ENCODE measurements at places on chromosomes 4 and X.
A peak's percentile ranks its signal among the peaks of the same experiment; 100 is the strongest.

DNA sequence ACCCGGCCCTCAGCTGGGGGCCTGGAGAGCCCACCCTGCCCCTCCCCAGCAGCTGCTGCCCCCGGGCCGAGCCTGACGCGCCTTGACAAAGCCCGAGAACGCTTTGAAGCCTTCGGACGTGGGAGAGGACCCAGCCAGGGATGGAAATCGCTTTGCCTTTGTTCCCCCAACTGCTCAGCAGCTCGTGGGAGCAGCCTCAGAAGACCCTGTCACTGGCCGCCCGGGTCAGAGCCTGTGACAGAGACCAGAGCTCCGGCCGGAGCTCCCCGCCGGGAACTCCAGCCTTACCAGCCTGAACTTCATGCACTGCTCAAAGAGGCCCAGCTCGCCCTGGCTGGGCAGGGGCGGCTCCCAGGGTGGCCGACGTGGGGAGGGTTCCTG is 2.6 kb upstream of the SLC6A8 start:
- DNase-seq: no peak

- DNase-seq: no peak
Observed at GRCh38 chr4:2691952-2692435, 64.1 kb downstream of the TNIP2 start.

DNA sequence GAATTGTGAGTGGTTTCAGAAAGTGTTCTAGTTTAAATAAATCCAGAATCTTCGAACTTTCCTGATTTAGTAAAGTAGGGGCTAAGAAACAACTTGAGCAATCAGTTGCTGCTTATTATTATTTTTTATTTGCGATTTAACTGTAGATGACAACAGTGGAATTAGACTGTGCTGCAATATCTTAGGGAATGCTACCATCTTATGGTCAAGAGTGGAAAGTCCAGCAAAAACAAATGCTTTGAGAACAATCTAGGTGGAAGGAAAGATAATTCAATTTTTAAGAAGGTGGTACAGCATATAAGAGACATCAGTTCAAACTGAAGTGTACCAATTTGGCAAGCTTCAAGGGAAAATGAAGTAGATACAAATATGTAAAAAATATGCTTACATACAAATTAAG is 73.3 kb downstream of the CYLC1 start:
- DNase-seq: no peak

- DNase-seq: no peak
Observed at GRCh38 chrX:71365356-71365874, 742 bp upstream of the TAF1 start.

- DNase-seq: peak; percentile 10
Observed at GRCh38 chr4:163111588-163111987, 55.1 kb downstream of the NAF1 start.

DNA sequence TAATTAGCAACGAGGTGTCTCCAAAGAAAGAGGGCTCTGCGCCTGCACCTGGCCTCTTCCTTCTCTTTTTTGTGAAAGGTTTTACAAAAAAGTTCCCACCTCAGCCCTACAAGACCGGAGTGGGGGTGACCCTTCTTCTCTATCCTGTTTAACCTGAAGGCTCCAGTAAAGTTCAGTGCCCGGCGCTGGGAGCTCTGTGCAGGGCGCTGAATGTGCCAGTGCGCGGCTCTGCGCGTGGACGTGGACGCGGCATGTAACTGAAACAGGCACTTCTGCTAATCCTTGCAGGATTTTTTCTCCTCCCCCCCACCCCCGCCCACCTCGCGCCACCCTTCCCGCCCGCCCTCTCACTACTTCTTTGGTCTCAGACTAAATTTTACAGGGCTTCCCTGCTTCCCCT is 2.4 kb downstream of the GPR50 start:
- DNase-seq: no peak

DNA sequence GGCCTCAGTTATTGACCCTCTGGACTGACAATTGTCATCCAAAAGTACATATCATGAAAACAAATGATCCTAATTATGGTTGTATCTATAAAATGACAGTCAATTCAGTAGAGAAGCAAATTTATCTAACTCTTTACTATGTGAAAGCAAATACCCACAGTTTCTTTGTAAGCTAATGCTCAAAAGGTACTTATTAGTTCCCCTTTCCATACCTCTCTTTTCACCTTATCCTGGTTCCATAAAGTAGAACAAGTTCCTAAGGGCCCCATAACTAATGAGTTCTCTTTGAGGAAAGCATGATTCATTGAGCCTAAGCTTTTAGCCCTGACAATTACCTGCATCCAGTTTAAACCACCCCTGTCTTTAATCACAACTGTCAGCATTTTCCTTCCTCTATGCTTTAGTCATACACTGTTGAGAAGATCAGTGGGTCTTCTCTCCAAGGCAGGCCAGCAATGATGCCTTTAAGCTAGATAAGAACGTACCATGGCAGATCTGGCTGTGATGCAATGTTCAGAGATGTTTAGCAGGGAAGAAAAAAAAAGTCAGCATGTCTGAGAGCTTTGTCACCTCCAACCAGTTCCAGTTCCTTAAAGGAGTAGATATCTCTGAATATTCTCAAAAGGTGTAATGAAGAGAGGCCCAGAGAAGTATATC is 179.7 kb upstream of the RASGEF1B start:
- peak; percentile 69 for DNase-seq

- peak; percentile 10 for DNase-seq
Observed at GRCh38 chrX:95290455-95290854, 1394.2 kb upstream of the DIAPH2 start.

DNA sequence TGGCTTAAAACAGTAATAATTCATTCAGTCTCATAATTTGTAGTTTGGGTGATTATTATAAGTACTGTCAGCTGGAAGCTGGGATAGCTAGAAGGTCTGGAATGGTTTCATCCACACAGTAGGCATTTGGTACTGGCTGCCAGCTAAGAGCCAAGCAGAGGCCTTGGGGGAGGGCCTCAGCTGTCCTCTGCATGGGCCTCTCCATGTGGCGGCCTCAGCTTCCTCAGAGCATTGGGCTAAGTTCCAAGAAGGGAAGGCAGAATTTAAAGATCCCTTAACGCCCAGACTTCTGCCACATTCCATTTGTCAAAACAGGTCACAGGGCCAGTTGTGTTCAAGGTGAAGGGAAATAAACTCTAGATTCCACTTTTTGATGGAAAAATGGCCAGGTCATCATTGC is 93.3 kb downstream of the NEUROG2 start:
- DNase-seq: no peak

- no peak for DNase-seq
Observed at GRCh38 chrX:48961585-48962091, 4.2 kb upstream of the OTUD5 start.

GRCh38 chr4:102403116-102403515 is 57.8 kb upstream of the SLC39A8 start:
- no peak for DNase-seq

DNA sequence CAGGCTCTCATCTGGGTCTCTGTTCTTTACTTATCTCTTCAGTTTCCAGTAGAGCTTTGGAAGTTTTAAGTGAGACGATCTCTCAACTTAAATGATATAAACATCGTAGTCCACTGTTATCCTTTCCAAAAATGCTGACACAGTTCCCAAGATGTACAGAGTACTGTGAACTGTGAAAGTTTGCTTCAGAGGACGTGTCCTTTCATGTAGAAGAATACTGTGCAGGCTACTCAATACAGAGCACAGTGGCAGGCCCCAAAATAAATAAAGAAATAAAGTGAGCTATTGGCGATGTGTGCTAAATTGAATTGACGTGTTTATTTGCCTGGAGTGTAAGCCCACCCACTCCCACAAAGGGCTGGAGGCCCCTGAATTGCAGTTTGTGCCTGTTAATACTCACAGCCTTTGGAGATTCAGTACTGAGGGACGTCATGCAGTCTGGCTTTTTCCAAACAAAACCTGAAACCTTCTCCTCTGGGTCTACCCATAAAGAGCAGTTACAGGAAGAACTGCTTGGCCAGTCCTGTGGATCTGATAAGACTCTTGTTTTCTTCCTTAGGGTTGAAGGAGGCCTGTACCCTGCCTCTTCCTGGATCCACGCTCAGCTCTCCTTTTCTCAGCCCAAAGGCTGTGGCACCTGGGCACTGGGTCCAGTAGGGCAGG is 66.1 kb downstream of the SOWAHB start:
- DNase-seq: peak; percentile 50

DNA sequence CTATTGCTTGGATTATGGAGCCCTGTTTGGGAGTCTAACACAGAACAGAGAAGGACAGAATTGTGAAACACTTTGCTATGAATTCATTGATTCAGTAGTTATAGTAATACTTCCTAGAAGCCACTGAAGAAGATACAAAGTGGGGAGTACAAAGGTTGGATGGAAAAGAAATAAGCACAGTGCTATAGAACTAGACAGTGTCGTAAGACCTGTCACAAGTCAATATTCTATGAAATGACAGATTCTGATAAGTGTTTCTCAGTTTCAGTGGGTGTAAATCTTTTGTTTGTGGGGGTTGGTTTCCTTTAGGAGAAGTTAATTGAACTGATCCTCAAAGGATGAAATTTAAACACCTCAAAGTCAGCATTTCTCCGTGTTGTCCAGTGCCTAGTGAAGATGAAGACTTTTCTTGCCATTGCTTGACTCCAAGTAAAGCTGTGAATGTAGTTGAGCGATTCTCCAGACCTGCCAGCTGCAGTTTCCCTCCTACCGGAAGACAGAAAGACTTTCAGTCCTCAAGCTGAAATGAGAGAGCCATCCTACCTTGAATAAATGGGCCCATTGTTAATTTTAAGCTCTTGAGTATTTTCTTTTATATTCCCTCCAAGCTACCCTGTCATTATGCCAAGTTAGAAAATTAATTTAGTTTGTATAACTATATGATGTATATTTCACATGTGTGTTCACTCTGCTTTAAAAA is 7.9 kb downstream of the PDLIM5 start:
- DNase-seq: no peak

DNA sequence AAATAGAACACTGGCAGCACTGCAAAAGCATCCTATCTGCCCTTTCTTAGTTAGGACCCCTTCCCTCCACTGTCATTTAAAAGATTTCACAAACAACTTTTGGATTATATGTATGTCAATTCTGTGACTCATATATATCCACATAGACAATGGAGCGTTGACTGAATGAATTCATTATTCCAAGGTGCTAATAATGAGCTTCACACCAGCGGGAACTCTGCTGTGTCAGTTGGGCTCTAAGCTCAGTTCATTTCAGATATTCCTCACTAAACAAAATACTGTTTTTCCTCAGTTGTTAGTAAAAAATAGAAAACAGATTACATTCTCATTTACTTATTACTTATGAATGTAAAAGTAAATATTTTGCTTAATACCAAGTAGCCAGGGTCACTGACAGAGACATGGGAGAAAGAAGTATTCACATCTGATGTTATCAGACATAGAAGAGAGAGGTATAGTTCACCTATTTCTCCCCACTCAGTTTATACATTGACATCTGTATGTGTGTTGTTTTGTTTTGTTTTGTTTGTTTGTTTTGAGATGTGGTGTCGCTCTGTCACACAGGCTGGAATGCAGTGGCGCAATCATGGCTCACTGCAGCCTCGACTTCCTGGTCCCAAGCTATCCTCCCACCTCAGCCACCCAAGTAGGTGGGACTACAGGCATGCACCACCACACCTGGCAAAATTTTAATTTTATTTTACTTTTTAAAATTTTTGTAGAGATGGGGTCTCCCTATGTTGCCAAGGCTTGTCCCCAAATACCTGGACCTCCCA is 10.9 kb downstream of the NFKB1 start:
- DNase-seq: peak; percentile 51

DNA sequence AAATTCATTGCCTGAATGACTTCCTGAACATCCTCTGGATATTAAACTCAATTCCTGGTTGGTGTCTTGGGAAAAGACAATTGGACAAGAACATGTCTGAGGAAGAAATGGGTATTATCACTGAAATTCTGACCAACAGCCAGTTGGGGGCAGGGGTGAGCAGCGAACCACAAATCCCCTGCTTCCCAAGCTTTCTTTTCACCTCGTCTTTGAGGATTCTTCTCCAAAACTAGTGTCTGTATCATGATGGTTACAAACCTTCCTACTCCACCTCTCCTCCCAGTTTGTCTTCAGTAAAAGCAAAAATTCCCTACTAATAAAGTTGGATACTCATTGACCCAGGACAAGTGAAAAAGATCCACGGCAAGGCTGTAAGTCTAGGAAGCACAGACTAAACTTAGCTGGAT is 48.3 kb upstream of the WDR1 start:
- peak; percentile 56 for DNase-seq

DNA sequence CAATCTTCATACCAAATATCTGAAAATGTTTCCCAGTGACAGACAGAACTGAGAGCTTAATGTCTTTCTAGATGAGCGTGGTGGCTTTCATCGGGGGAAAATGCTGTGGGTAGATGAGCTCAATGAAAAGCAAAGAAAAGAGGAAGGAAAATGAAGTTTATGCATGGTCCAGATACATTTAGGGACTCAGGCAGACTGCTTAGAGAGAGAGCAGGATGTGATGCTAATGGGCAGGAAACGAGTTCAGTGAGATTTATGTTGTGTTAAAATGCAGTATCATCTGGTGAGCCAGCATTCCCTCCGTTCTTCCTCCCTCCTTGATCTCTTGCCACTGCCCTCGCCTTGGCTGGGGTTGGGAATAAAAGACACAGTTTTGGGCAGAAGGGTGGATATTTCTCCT is 229.2 kb downstream of the GBA3 start:
- DNase-seq: no peak

- no peak for DNase-seq
Observed at GRCh38 chrX:79110731-79111130, 33.8 kb upstream of the GPR174 start.

GRCh38 chr4:74387790-74388189 is 22.8 kb downstream of the EREG start:
- no peak for DNase-seq

GRCh38 chrX:675955-676295 is 45.3 kb downstream of the SHOX start:
- no peak for DNase-seq

- peak; percentile 79 for DNase-seq
Observed at GRCh38 chr4:15805583-15806517, 27.7 kb downstream of the CD38 start.

- DNase-seq: peak; percentile 7
Observed at GRCh38 chrX:150763810-150764209, 70.6 kb downstream of the MTMR1 start.

GRCh38 chrX:82813671-82814078 is 694.4 kb upstream of the POU3F4 start:
- peak; percentile 94 for DNase-seq

- no peak for DNase-seq
Observed at GRCh38 chr4:76199664-76200211, 13.9 kb downstream of the SCARB2 start.

Data from epithelial cell of esophagus (primary cell).